ENCODE measurements at places on chromosomes 2 and 18.

DNA sequence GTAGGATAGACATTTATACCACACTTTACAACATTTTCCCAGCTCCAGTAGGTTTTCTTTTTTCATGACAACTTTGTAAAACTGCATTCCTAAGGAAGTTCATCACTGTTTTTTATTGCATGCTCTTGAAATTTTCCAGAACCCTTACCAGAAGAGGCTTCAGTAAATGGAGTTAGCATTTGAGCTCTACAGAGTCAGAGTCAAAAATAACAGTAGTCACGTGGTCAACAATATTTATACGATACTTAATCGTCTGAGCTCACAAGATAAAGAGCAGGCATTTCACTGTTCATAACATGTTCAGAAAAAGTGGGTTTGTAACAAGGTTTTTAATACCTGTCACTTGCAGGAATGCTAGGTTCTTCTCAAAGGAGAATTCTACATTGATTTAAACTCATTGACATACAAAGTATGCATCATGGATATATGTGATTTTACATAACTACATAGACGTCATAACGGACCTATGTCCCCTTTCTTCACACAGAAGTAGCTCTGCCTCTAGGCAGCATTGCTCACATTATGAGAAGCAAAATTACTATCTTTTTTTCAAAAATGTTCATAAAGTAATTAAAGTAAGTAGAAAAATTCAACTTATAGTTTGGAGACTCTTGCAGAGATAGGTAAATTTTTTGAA is 187.0 kb upstream of the COL3A1 start:
- DNase-seq: no peak

DNA sequence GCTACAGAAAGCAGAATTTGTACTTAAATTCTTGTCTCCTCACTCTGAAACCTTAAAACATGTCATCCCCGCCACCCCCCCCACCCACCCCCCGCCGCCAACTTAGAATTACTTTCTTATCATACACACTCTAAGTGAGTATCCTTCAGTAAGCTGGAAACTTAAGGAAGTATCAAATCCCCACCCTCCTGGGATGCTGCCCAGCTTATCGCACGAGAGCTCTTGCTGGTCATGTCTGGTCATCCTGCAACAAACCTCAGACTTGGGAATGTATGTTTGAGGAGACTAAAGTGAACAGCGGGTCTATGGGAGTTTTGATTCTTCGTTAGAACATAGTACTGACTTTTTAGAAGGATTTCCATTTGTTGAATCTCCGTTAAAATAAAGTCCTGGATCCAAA is 203.3 kb downstream of the PTGR3 start:
- no peak for DNase-seq

DNA sequence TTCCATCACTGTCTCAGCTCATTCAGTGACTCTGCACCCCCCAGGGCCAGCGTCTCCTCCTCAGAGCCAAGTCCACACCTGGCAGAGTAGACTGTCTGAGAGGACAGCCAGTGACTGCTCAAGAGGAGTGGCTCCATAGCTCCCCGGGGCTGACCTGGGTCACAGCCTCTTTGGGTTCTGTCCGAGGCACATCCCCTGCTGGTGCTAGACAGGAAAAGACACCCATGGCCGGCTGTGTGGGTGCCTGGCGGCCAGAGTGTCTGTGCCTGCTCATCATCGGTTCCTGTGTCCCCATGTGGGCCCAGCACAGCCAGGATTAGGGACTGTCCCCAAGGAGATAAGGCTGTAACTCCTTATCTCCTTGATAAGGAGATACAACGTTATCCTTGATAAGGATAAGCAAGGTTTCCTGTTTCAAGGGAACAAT is 3.5 kb upstream of the CROCC2 start:
- DNase-seq: no peak

GRCh38 chr2:165637396-165637795 is 156.7 kb downstream of the GALNT3 start:
- no peak for DNase-seq

DNA sequence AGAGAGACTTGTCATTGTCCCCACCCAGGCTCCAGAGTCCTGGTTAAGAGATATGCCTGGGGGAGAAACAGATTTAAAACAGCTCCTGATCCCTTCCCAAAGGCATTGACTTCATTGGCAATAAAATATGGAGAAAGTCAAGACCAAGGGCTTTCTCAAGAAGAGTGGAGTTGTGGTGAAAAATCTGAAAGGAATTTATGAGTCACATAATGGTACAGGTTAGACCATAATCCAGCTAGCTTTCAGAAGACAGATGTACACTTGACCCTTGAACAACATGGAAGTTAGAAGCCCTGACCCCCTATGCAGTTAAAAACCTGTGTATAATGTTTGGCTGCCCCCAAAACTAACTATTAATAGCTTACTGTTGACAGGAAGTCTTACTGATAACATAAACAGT is 599.1 kb upstream of the SOX11 start:
- DNase-seq: no peak

GRCh38 chr18:44828080-44828479 is 147.4 kb downstream of the SETBP1 start:
- no peak for DNase-seq

GRCh38 chr2:58030771-58031170 is 15.8 kb upstream of the VRK2 start:
- DNase-seq: no peak
